Activated naive CD8-positive, alpha-beta T cell treated with anti-CD3 and anti-CD28 coated beads for 36 hours (primary cell): ENCODE measurements at places on chromosomes 7 and 10.

GRCh38 chr10:49768731-49769130 is 6.6 kb upstream of the OGDHL start:
- DNase-seq: no peak

DNA sequence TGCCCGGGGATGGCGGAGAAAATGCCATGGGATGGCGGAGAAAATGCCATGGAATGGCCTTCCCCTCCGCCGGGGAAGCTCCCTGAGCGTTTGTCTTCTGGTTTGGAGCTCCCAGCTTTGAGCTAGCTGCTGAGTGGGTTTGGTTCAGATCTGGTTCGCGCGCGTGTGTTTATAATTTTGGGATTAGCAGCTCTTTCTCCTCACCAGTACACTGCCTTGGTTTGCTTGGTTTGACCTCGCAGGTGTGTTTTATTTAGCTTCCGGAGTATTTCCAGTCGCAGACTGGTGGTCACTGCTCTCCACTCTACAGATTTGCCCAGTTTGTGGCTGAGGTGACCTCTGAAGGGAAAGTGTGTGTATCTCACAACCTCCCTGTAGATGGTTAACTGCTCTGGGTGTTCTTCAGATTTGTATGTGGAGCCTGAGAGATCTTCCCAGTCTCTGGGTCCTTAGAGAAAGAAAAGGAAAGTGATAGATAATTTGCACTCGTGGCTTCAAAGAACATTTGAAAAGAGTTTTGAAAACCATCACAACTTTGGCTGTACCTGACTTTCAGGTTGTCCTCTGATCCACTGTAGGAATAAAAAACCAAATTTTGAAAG is 597 bp downstream of the ZNF277 start:
- DNase-seq: no peak

DNA sequence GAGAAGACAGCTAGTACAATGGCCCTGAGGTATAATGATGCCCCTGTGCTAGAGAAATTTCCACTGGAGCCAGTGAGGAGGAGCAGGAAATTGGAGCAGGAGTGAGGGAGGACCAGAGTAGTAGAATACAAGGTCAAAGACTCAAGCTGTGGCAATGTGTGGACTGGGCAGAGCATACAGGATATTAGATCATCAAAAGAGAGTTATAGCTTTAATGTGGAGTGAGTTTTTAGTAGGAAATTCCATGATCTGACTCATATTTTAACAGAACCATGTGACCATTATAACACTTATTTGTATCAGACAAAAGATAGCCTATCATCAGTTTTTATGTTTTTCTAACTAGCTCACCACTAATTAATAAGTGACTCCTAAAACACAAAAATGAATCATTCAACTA is 154.1 kb downstream of the DGKB start:
- DNase-seq: no peak

GRCh38 chr7:50119815-50120637 is 27.0 kb upstream of the ZPBP start:
- peak; percentile 45 for DNase-seq

- no peak for DNase-seq
Observed at GRCh38 chr10:4848356-4849041, 22.5 kb downstream of the AKR1E2 start.

DNA sequence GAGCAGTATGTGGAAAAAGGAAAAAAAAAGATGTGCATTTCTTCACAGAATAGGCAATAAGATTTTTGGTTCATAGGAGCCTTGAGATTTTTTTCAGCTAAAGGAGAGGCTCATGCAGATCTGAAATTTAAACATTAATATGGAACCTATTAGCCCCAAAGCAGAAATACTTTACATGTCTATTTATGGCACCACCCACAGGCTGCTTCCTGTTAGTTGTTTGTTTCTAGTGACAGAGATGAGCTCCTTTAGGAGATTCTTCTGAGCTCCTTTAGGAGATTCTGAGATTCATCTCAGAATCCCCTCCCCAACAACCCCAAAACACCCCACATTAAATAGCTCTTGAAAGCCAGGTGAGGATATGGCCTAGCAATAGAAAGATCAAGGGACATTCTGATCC is 27.9 kb upstream of the HPS1 start:
- no peak for DNase-seq

DNA sequence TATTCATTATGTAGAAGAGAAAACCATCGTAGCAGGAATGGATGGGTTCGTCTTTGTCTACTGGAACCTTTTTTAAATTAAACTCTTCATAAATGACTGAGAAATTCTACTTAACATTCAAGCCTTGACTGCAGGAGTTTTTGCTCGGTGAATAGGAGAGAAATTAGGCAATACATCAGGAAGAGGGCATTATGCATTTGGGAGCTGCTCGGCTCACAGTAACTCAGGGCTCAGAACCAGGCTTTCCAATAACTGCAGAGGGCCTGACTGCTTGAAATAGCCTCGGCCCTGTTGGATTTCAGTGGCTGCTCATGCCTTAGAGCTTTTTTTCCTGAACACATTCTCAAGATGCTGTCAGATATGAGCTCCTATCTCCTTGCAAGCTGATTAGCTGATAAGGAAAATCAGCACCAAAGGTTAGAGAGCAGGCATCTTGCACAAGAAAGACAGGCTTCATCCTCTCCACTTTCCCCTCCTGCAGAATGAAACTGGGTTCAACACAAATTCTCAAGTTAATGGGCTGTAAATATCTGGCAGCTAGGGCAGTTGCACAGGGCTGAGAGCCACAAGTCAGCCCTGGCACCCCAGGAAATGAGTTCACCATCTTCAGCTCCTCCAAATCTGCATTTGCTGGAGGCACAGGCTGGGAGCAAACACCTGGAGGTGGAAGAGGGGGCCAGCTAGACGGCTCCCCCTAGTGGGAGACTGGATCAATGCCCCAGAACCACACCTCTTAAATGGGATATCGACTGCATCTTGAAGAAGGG is 24.3 kb downstream of the TECTB start:
- peak; percentile 31 for DNase-seq

DNA sequence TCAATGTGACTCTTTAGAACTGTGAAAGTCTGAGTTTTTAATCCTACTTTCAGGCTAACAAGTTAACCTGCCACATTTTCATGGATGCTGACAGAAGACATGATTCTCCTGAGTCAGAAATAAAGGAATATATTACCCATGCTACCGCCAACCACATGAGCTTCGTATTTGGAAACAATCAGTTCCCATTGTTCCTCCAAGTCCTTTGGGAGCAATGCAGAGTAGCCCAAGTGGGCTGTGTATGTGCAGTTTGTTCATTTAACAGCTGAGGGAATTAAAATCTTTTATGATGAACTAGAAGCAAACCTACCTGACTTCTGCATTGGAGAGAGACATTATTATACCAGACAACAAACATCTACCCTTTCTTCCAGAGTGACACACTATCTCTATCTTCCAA is 169.3 kb upstream of the BET1 start:
- DNase-seq: no peak

- no peak for DNase-seq
Observed at GRCh38 chr7:69640925-69641594, 42.8 kb downstream of the AUTS2 start.

GRCh38 chr7:77308792-77309191 is 107.4 kb downstream of the GSAP start:
- DNase-seq: no peak

DNA sequence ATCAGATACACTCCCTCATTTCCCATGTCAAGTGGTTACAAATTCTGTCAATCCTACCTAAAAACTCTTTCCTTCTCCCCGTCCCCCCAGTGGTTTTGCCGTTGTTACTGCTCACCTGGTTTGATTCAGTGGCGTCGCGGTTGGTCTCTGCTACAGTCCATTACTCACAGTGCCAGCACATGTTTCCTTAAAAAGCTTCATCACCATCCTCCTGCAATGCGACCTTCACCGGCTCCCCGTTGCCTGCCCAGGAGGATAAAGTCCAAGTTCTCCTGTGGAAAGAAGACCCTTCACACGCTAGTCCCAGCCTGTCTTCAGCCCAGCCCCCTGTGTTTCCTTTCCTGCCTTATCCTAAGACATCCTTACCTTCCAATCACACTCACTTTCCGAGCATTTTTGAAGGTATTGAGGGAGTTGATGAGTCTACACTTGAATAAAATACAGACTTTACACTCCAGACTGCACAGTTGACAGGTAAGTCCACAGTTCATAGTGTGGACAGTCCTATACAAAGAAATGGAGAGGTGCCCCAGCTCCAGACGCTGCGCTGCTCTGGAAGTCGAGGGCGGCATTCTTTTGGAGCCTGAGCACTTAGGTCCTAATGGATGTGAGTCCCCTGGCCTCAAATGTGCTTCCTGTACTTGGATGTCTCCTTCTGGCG is 3.4 kb upstream of the LARP4B start:
- no peak for DNase-seq

DNA sequence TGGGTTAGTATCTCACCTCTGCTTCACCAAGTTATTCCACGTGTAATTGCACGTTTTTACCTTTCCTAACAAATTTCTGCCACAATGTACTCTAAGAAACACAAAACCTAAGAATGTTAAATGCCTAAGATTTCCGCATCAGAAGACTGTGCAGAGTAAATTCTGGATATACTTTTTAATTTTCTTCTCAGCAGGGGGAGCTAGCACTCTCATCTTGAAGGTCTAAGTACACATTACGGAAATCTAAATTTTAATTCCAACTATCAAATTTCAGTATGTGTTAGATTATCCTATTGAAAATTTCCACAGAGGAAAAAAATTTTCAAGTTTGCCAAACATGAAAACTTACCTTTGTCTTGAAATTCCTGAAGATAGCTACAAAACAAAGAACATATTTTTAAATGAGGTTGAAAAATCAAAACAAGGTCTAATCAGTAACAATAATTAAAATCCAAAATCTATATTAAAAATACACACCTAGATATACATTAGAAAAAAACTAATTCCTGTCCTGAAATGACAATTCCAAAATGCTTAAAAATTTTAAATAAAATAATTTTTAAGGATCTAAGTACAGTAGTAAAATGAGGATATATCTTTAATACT is 10.5 kb downstream of the SKAP2 start:
- no peak for DNase-seq

- no peak for DNase-seq
Observed at GRCh38 chr7:105857009-105857952, 19.1 kb downstream of the ATXN7L1 start.
